ENCODE measurements at places on chromosomes 2 and 18.
A peak's percentile ranks its signal among the peaks of the same experiment; 100 is the strongest.

- no peak for DNase-seq
Measured at GRCh38 chr18:24678107-24678506, 217.7 kb downstream of the HRH4 start.

- DNase-seq, result no peak
Measured at GRCh38 chr18:3912705-3913104, 462.7 kb downstream of the TGIF1 start.

DNA sequence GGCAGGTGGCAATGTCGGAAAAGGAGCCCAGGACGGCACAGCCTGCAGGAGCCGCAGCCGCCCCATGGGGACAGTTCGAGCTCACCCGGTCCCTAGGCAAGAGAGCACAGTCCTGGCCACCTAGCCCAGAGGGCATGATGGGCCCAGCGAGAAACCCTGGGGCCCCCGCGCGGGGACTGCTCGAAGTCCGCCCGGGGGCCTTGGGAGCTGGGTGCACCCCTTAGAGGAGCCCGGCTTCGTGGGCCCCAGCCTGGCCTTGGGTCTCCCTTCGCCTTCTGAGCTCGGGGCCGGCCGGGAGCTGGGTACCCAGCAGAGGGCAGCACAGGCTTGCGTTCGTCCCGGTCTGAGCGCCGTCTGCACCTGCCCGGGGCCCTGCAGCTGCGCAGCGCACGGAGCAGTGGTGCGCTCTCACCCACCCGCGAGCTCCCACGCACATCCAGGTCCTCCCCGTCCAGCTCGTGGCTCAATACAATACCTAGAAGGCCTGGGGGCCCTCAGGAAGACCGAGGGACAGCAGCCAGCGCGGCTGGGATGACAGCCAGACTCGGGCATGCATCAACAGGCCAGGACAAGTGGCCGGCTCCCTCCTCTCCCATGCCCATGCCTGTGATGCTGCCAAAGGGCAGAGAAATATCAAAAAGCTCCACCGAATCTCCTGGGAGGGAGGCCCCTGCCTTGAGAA is 96.2 kb upstream of the ZNF532 start:
- peak; percentile 60 for DNase-seq

GRCh38 chr2:30249354-30249753 is 18.0 kb downstream of the LBH start:
- no peak for DNase-seq

DNA sequence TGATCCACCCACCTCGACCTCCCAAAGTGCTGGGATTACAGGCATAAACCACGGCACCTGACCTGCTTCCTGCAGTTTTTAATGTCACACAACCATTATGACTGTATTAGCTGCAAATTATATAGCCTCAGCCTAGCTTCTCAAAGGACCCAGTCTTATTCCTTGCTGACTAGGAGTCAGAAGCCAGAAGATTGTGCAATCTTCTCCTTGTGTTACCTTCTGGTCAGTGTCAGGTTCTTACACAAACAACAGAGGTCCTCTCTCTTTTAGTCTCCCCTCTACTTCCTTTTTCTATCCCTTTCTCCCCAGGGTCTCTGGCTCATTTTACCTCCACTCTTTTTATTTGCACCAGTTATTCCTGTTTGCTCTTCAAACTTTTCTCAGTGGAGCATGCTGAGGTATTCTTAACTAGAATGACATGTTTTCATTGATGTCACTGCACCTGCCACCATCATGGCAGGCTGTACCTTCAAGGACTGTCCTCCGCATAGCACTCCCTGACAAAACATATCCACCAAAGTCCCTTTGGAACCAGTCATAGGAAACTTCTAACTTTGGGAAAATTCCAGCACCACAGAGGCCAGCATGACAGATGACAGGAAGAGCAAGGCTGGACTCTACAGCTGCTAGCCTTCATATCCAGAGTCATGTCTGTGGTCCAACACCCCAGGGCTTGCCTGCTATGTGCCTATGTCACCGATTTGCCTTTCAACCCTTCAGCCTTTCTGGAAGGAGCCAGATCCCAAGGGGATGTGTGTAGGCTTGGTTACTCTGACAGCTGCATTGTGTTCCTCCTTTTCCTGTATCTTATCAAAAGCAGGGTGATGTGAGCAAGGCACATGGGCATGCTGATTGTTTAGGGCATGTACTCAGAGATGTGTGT is 45.2 kb upstream of the EPC2 start:
- DNase-seq, result no peak

- DNase-seq, result no peak
Measured at GRCh38 chr2:70961648-70961994, 16.8 kb upstream of the ANKRD53 start.

- DNase-seq, result no peak
Measured at GRCh38 chr18:23861805-23862470, 152.6 kb upstream of the TTC39C start.

DNA sequence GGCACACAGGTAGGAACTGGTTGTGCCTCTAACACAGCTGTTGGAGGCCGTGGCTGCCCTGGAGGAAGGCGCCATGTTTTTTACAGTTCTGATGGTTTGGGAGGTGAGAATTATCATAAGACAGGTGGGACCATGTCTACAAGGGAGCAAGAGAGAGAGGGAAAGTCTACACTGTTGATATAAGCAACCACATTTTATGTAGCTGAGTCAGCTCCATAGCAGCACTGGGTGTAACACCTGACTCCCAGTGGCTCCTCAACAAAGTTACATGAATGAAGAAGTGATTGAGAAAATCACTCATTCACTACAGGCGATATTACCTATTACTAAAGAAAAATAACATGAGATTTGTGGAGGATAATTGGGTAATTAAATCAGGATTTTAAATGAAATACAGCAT is 41.3 kb upstream of the ACAA2 start:
- no peak for DNase-seq

- no peak for DNase-seq
Measured at GRCh38 chr18:55732227-55733106, 144.5 kb upstream of the TCF4 start.

- DNase-seq, result no peak
Measured at GRCh38 chr2:70498054-70498453, 55.6 kb downstream of the TGFA start.

DNA sequence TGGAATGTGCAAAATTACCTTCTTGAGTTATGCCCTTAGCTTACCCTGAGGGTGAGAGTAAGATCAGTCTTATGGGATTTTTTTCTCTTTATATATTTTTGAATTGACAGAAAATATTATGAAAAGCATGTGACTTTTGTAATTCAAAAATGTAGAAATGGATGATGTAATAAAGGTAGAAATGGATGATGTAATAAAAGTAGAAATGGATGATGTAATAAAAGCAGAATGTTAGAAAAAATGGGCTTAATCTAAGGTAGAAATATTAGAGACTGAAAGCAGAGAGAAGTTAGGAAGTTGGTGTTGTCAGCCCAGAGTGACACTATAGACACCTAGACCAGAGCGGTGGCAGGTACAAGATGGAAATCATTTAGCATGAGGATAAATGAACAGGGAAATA is 107.1 kb upstream of the THSD7B start:
- no peak for DNase-seq

DNA sequence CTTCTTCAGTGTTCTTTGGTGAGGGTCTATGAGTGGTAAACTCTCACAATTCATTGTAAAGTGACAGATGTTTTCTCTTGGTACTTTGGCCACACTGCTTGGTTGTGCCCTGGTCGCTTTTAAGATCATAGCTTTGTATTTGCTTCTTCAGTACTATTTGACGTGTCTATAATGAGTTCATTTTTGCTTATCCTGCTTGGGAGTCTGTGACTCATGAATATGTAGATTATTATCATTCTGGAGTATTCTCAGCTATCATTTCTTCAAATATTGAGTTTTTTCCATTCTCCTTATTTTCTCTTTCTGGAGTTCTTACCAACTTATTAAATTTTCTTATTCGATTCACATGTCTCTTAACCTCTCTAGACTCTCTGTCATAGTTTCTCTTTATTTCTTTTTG is 73.0 kb upstream of the HS6ST1 start:
- DNase-seq, result no peak

DNA sequence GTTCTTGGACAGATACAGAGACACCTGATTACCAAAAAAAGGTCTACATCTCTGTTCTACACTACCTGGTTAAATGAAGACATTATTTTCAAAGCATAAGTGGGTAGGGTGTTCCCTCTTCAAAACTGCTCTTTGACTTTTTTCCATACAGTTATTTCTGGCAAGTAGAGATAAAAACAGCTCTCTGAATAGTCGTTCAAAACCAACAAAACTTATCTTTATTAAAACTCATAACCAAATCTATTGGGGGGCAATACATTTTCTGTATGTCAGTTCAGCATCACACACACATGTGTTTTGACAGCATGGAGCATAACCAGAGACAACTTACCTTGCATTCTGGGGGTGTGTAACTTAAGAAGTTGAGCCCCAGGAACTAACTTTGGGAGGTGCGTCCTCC is 149.0 kb upstream of the EPC2 start:
- no peak for DNase-seq
